Stimulated activated CD4-positive, alpha-beta T cell treated with anti-CD3 and anti-CD28 coated beads, Interleukin-1b, Interleukin-23, amount 100 ng/mL, for 4 hours (primary cell): ENCODE measurements at places on chromosomes 12 and 14.

DNA sequence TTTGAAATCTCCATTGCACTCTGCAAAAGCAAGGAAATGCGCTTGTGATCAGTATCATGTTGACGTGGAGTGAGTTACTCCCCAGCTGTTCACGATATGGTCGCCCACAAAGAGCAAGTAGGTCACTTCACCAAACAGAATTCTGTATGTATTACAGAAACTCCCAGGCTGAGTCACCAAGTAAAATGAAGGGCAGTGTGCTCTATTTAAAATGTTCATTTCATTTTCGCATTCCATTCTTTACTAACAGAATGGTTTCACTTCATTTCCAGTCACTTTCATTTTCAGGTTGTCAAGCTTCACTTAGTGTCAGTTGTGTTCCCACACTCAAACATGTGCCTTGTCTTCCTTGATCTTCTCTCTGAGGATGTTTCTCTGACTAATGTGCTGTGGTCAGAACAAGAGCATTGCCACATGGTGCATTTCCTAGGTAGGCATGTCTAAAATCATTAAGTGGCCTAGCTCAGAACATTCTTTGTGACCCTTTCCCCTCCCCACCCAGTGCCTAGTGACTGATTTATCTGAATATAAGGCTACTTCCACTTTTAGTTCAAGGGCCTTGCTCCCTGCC is 391.2 kb downstream of the RAD51B start:
- DNase-seq = peak; percentile 25

GRCh38 chr12:20474443-20474842 is 106.1 kb downstream of the PDE3A start:
- DNase-seq = no peak

- DNase-seq = no peak
Observed at GRCh38 chr12:43676183-43676813, 82.3 kb downstream of the PUS7L start.

DNA sequence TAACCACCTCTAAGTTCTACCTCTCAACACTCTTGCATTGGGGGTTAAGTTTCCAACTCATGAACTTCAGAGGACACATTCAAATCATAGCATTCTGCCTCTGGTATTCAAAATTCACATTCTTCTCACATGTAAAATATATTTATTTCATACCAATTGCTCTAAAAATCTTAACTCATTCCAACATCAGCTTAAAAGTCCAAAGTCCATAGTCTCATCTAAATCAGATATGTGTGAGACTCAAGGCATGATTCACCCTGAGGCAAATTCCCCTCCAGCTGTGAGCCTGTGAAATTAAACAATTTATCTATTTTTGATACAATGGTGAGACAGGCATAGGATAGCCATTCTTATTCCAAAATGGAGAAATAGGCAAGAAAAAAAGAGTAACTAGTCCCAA is 214.0 kb downstream of the RGS6 start:
- DNase-seq = no peak

DNA sequence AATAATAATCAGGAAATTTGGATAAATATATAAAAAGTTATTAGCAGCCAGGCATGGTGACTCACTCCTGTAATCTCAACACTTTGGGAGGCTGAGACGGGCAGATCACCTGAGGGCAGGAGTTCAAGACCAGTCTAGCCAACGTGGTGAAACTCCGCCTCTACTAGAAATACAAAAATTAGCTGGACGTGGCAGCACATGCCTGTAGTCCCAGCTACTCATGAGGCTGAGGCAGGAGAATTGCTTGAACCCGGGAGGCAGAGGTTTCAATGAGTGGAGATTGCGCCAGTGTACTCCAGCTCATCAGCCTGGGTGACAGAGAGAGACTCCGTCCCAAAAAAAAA is 64.5 kb downstream of the SYT1 start:
- DNase-seq = no peak
